ENCODE measurements at places on chromosomes 5 and 9.
A peak's percentile ranks its signal among the peaks of the same experiment; 100 is the strongest.

DNA sequence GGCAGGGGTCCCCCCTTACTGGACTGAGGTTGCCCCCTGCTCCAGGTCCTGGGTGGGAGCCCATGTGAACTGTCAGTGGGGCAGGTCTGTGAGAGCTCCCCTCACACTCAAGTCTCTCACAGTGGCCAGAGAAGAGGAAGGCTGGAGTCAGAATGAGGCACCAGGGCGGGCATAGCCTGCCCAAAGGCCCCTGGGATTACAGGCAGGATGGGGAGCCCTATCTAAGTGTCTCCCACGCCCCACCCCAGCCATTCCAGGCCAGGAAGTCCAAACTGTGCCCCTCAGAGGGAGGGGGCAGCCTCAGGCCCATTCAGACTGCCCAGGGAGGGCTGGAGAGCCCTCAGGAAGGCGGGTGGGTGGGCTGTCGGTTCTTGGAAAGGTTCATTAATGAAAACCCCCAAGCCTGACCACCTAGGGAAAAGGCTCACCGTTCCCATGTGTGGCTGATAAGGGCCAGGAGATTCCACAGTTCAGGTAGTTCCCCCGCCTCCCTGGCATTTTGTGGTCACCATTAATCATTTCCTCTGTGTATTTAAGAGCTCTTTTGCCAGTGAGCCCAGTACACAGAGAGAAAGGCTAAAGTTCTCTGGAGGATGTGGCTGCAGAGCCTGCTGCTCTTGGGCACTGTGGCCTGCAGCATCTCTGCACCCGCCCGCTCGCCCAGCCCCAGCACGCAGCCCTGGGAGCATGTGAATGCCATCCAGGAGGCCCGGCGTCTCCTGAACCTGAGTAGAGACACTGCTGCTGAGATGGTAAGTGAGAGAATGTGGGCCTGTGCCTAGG, at the start of gene CSF2:
TSS of gene CSF2 (plus strand) at position 559 of the 783 bp plus-strand sequence. CDS start at position 594, 35 bp downstream.
- DNase-seq, result no peak

- DNase-seq, result no peak
Measured at GRCh38 chr5:10684303-10685086, 76.5 kb downstream of the DAP start.

GRCh38 chr5:1479581-1480188, 34.4 kb upstream of the SLC6A3 start:
- DNase-seq, result peak; percentile 36

- no peak for DNase-seq
Measured at GRCh38 chr9:79661886-79662536, 90.2 kb downstream of the TLE4 start.

DNA sequence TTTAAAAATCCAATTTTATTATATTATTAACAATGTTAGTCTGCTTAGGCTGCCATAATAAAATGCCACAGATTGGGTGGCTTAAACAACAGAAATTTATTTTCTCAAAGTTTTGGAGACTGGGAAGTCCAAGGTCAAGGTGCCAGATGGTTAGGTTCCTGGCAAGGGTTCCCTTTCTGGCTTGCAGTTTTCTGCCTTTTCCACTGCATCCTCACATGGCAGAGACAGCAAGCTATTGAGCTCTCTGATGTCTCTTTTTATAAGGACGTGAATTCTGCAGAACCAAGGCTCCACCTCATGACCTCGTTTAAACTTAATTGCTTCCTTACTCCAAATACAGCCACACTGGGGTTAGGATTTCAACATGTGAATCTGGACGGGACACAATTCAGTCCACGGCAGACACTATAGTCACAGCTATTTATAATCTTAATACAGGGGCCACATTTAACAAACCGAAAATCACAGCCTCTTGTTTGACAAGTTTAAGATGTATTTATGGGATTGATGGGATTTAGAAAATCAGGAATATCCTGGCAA, 174.9 kb upstream of the PUM3 start:
- DNase-seq, result no peak

DNA sequence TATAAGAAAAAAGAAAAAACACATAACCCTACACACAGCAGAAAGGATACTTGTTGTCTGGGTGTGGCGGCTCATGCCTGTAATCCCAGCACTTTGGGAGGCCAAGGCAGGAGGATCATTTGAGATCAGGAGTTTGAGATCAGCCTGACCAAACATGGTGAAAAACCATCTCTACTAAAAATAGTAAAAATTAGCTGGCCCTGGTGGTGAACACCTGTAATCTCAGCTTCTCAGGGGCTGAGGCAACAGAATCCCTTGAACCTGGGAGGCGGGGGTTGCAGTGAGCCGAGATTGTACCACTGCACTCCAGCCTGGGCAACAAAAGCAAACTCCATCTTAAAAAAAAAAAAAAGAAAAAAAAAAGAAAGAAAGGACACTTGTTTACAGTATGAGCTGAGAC, 147.6 kb upstream of the PITX1 start:
- DNase-seq, result no peak

- DNase-seq, result no peak
Measured at GRCh38 chr5:59320420-59320819, 573.1 kb downstream of the PDE4D start.

DNA sequence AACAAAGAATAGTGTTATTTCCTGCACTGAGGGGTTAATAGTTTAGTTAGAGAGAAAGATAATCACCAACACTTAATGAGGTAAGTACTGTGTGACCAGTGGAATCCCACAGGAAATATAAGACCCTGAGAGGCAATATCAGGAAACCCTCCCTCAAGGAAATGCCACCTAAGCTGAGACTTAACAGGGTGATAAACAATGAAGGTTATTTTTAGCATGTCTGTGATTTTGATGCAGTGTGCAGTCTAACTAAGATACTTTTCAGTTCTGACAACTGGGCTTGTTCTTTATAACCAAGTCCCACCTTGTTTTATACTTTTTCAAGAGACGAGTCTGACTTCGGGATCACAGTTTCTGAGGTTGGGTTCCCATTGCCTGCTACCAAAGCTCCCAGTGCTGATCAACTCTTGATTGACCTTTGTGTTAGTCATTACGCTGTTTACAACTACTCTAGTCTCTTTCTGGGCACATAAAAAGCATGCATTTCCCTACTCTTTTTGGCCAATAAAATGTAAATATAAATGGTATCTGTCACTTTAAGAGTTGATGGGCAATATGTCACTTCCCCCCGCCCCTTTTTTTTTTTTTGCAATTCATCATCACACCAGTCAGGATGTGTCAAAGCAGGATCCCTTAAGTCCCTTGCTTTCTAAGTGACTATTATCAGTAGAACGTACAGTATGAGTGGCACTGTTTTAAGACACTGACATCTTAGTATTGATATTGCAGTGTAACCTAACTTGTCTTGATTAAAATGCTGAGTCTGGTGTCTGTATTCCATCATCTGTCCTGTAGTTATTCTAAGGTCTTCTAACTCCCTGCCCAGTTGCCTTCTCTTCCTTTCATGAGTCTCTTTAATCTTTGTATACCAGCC, 31.4 kb downstream of the C6 start:
- DNase-seq, result no peak

DNA sequence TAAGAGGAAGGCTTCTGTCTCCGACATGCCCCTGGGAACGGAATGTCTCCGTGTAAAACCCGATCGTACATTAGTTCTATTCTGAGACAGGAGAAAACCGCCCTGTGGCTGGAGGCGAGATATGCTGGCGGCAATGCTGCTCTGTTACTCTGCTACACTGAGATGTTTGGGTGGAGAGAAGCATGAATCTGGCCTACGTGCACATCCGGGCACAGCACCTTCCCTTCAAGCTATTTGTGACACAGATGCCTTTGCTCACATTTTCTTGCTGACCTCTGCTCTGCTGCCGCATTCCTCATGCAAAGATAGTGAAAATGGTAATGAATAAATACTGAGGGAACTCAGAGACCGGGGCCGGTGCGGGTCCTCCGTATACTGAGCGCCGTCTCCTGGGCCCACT, 2.2 kb upstream of the DPP7 start:
- DNase-seq, result no peak

- no peak for DNase-seq
Measured at GRCh38 chr5:171673840-171674239, 111.8 kb upstream of the SMIM23 start.

DNA sequence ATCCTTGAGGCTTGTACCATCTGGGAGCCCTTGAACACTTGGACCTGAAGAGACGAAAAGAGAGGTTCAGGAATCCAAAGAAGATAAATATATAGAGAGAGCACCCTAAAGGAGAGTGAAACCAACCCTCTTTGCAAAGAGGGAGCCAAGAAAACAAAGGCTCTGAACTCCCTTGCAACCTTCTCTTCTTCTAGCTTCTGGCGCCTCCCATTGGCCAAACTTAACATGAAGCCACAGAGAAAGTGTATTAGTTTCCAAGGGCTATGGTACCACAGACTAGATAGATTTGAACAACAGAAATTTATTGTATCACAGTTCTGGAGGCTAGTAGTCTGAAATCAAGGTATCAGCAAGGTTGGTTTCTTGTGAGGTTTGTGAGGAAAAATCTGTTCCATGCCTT, 175.1 kb downstream of the HCN1 start:
- no peak for DNase-seq

GRCh38 chr5:158155811-158156505, 297.0 kb upstream of the CLINT1 start:
- DNase-seq, result no peak

DNA sequence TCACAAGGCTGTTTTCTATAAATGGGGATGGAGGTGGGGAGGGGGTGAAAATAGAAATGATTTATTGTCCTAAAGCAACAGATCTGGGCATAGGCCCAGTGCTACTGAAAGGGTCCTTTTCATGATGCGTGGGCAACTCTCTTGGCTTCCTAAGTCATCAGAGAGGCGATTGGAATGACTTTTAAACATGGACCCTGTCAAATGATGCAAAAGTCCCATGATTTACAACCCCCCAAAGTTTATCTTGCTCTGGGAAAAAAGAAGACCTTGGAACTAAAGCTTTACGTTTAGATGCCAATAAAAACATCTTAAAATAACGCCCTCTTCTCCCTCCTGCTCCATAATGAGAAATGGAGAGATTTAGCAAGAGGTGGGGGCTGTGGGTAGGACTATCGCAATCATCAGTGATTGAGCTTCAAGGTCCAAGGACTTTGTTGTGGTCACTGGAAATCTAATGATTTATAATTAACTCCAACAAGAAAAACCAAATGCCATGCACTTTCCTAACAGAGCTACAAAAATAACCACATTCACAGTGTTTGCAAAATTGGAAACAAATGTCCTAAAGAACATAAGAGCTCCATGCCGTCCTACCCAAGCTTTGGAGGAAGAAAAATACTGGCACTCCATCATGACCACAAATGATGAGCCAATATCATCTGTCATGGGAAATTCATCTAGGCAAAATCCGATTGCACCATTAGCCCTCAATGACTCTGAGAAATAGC, 167.5 kb upstream of the CLINT1 start:
- no peak for DNase-seq

GRCh38 chr5:82346399-82347165, 68.4 kb upstream of the RPS23 start:
- no peak for DNase-seq

GRCh38 chr5:143094087-143094521, 309.4 kb downstream of the NR3C1 start:
- no peak for DNase-seq

- no peak for DNase-seq
Measured at GRCh38 chr9:84068872-84069271, 88.3 kb downstream of the RMI1 start.

DNA sequence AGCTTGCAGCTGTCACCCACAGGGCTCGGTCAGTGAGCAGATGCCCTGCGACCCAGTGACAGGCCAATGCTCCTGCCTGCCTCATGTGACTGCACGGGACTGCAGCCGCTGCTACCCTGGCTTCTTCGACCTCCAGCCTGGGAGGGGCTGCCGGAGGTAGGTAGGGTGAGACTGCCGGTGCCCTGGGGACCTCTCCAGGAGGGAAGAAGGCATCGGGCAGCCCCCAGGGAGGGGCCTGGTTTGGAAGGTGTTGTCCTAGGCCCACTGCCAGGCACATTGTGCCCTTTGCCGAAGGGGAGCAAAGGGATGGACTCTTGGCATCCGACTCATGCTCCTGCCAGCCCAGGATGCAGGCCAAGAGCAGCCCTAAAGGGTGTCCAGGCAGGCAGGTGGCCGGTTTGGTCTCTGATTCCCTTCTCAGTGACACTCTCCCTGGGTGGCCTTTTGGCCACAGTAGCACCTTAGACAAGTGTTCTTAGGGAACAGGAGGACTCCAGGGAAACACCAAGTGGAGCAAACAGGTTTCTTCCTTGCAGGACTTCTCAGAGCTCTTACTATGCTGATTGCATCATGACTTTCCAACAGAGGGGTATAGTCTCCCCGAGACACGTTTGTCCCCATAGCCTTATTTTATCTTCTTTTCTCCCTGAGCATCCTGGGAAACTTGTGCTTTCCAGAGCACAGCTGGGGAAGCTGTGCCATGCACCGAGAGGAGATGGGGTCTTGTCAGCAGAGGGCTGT, 28.1 kb upstream of the AIF1L start:
- DNase-seq, result no peak

DNA sequence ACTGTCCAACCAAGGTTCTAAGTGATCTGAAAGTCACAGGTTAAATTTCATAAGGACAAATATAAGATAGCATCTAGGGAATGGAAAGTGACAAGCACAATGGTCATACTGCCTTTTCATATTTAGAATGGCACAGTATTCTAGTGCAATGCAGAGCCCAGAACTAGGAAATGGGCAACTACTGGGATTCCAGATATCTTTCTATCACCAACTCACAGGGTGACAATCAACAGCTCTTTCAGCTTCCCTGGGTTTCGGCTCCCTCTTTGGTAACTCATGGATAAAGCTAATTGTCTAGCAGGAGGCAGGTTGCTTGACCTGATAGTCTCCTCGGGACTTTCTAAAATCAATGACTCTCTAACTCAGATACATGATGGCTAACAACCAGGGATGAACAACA, 60.4 kb downstream of the NR3C1 start:
- no peak for DNase-seq

GRCh38 chr9:130387905-130388304, 56.9 kb upstream of the ASS1 start:
- no peak for DNase-seq

DNA sequence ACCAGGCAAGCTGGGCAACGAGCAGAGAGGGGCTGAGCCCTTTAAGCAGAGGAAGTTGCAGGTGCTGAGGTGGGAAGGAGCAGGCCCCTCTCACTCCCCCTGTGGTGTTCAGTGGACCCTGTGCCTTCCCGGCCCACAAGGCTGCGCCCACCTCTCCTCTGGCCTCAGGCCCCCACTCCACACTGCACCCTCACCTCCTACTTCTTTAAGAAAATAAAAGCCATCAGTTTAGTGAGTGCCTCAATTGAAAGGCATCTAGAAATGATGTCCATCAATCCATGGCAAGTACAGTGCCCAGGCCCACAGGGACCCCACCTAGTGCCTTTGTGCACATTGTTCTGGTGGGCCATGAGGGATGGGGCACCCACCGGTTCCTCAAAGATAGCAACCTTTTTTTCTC, 158.0 kb downstream of the PAX5 start:
- DNase-seq, result no peak

DNA sequence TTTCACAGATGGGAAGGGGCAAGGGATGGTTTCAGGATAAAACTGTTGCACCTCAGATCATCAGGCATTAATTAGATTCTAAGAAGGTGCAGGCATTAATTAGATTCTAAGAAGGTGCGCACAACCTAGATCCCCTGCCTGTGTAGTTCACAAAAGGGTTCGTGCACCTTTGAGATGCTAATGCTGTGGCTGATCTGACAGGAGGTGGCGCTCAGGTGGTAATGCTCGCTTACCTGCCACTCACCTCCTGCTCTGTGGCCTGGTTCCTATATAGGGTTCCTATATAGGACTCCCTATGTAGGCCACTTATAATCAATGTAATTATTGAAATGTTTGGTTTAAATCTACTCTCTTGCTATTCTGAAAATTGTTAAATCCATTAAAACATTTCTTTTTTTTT, 171.0 kb downstream of the MSX2 start:
- no peak for DNase-seq
